ENCODE measurements at places on chromosomes 2 and 18. TPM values are rescaled to one million over a fixed set of nuclear protein-coding genes. Genes with fewer than 3 reads are reported as not detected.

PPM1G gene
- total RNA-seq, result 127 TPM

PTPRM gene
- 284 TPM for total RNA-seq

REG1A gene
- total RNA-seq, result not detected

PARD3B gene
- 17.4 TPM for total RNA-seq

ERBB4 gene
- 0.36 TPM for total RNA-seq

SH3RF3 gene
- 12.8 TPM for total RNA-seq

ALKAL2 gene
- 3.2 TPM for total RNA-seq
